ENCODE measurements at places on chromosomes 13 and 19. TPM values are rescaled to one million over a fixed set of nuclear protein-coding genes. Genes with fewer than 3 reads are reported as not detected.

Gene MISP3
- 2.6 TPM for polyA plus RNA-seq

Gene IRF2BP1
- polyA plus RNA-seq, result 30.2 TPM

Gene FOSB
- polyA plus RNA-seq, result 128 TPM

Gene CD37
- 12.4 TPM for polyA plus RNA-seq

Gene PLPPR3
- 0.03 TPM for polyA plus RNA-seq

Gene ZNF850
- polyA plus RNA-seq, result 1.0 TPM

Gene FCGBP
- polyA plus RNA-seq, result 9.4 TPM

Gene DNM2
- polyA plus RNA-seq, result 87.0 TPM

Gene LHB
- polyA plus RNA-seq, result not detected

Gene SMIM44
- polyA plus RNA-seq, result not detected

Gene OR7A5
- not detected for polyA plus RNA-seq

Gene S1PR4
- polyA plus RNA-seq, result 3.4 TPM
